ENCODE measurements at places on chromosomes 5 and 9.

GRCh38 chr5:54837981-54838380, 147.4 kb downstream of the ESM1 start:
- no peak for DNase-seq

DNA sequence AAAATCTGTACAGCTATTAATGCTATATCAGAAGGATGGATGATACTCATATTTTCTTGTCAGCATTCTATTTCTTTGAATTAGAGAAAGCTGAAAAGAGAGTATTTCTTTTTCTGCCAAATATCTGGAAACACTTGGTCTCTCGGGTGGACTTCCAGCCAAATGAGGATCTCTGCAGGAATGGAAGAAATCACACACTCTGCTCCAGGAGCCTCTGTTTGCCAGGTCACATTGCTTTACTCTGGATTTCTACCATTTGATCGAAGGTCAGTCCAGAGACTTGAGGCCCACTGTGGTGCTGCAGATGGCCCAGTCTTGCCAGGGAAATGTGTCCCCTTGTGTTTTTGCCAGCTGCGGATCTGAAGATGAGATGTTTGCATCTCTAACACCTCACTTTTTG, 154.1 kb downstream of the PCSK1 start:
- DNase-seq = no peak

GRCh38 chr5:35954175-35954574, 15.8 kb upstream of the CAPSL start:
- DNase-seq = no peak

DNA sequence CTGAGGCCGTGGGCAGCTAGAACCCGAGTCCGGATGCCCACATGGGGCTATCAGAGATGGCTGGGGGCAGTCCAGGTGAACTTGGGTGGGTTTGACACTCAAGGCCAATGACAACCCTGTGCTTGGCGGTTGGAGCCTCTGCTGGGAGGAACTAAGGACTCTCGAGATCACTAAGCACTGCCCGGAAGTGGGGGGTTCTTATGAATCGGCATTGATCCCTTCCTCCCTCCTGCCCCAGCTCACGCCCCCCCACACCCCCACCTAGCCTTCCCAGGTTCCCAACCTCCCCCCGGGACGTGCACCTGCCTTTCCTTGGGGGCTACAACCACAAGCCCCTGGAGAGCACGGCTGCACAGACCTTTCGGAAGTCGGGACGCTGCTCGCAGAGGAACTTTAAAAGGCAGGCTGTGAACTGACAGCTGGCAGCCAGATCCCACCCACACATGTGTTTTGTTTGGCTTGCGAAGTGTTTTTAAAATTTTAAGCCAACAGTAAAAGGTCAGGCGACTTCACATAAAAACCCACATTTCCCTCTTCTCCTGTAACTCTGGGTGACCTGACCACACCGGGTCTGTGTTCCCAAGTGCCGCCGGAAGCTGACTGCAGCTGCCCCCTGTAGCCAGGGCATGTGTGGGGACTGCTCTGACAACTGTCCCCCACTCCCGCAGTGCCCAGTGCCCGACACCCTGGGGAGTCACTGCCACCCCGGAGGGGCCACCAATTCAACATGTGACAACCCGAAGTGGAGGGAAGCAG, 5.1 kb upstream of the RALGDS start:
- no peak for DNase-seq

- DNase-seq = no peak
Measured at GRCh38 chr9:124839612-124840299, 13.5 kb upstream of the WDR38 start.

GRCh38 chr5:96326902-96327301, 106.1 kb downstream of the PCSK1 start:
- DNase-seq = no peak

DNA sequence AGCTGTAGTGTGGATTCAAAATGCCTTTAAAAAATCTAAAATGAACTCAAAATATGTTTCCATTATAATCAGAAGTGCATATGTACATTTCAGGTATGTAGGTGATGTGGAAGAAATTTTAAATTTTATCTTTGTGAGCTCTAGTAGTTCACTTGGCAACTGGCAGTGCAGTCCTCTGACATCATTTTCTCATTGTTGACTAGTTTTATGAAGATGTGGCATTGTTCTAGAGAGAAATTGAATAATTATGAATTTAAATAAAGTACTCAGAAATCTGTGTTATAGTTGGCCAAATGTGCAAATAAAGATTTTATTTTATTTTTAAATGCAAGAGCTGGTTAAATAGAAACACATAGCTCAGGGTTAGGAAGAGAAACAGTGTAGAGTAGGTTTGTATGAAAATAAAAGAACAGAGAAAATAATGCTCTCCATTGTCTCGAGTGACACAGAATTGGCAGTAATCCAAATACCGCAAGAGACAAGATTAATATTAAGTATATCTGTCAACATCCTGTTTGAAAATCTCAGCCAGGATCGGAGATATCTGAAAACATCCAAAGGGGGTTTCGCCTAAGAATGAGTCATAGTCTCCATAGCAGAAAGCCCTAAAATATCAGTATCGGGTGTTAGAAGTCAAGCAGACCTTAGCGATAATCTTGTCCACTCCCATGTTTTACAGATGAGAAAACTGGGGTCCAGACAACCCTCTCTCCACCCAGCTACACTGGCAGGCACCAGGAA, 189.4 kb downstream of the CCDC192 start:
- DNase-seq = no peak

GRCh38 chr9:92947268-92948037, at the start of gene FGD3:
Gene FGD3 (plus strand): TSS chr9:92947523. CDS start chr9:92976257, 28,734 bp downstream.
- no peak for DNase-seq

GRCh38 chr5:3258050-3258449, 337.6 kb upstream of the IRX1 start:
- no peak for DNase-seq
